ENCODE measurements at places on chromosomes 6 and 20.

DNA sequence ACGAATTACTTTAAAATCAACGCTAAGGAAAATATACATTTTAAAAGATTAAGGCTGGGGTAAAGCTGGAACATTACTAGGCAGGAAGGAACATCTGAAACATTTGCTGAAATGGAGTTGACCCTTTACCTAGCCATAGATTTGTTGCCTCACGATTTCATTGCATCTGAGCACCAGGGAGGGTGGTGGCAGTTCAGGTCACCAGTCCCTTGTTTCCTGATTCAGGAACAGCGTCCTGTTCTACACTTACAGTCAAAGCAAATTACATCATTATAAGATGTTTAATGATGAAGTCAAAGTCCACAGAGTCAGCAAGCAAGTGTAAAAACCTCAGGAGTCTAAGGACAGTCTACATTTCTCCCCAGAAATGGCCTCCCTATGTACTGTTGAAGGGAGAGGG lies 9.0 kb upstream of the MICA start:
- no peak for DNase-seq

- peak; percentile 85 for DNase-seq
These were observed 18.7 kb upstream of the PXDC1 start for GRCh38 chr6:3770023-3770720.

DNA sequence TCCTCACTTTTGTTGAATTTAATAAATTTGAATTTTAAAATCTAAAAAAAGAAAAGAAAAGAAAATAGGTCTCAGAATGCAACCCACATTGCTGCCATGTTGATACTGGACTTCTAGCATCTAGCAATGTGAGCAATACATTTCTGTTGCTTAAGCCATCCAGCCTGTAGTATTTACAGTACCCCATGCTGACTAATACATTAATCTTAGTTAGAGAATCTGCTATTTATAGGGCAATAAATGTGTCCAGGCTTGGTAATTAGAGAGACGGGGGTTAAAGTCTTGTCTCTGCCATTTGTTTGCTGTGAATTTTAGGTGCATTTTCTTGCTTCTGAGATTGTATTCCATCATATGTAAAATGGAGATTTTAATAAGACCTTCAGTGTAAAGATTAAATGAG lies 471.3 kb downstream of the DHX35 start:
- no peak for DNase-seq

DNA sequence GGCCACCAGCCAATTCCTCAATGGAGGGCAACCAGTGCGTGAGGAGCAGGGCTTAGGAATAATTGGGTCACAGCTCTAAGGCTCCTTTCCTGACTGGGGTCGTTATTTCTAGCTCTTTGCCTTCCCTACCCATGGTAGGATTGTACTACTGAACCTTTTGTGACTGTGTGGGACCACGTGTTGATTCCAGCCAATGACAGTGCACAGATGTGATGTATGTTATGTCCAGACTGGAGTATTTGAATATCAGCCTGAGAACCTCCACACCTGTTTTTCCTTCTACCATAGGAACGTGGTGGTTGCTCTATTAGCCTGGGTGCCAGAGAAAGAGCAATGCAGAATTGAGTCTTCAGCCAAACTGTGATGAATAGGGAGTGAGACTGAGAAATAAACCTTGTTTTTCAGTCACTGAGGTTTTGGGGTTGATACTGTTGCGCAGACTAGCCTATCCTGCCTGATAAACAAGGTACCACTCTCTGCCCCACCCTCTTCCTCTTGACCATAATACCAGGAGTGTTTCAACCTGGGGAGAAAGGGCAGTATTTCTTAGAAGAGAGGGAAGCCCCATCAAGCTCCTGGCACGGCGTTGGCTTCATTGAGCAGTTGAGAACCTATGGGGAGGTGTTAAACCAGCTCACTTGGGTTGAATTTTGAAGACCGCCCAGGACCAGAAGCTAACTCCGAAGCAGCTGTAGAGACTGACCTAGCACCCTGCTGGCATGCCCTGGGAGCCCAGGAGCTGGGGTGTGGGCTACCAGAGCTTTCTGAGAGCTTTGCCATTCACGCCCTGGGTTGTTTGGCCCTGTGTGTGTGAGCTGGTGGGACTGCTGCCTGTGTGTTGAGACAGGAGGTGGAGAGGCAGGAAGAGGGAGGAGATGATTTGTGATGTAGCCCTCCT lies 105.5 kb upstream of the BACH2 start:
- DNase-seq = no peak

DNA sequence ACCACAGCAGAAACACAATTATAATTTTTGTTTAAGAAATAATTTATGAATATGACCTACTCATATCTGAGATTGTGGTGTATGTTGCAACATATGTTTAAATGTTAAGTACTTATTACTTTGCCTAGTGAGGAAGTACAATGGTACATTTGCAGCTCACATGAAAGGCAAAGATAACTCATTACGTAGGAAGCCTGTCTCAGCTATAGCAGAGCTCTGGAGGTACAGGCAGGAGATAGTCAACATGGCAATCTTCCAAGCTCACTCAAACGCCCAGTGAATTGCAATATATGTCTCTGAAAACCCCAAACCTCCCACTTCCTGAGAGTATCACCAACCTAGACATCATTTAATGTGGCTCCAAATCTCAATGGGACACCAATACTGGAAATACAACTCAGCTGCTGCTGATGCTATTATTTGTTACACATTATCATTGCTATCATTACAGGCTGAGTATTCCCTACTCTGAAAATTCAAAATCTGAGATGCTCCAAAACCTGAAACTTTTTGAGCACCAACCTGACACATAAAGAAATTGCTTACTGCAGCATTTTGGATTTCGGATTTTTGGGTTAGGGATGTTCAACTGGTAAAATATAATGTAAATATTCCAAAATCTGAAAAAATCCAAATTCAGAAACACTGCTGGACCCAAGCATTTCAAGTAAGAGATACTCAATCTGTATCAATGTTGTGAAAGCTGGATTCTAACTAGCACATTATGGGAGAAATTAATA lies 25.1 kb upstream of the GSTA4 start:
- no peak for DNase-seq

- no peak for DNase-seq
These were observed 7.1 kb upstream of the ZNF318 start for GRCh38 chr6:43376551-43376981.

DNA sequence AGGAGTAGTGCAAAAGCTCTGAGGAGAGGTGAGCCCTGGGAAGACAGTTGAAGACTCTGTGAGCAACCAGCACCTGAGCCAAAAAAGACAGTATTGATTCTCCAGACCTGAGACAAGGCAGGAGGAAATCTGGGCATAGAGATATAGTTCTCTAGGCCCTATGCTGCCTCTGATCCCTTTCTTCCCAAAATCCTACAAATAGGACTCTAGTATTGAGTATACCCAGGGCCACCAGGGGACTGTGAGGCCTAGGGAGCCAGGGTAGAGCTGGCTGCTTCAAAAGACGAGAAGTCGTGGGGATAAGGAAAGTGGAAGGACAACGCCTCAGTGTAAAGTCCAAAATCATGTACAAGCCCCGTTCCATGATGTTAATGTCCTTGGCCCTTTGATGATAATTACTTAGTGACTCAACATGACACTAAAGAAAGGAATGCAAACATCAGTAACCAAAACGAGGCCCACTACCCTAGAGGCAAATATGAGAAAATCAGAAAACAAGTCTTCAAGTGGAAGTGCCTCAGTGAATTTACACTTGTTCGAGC lies 197.3 kb upstream of the PROKR2 start:
- DNase-seq = no peak

DNA sequence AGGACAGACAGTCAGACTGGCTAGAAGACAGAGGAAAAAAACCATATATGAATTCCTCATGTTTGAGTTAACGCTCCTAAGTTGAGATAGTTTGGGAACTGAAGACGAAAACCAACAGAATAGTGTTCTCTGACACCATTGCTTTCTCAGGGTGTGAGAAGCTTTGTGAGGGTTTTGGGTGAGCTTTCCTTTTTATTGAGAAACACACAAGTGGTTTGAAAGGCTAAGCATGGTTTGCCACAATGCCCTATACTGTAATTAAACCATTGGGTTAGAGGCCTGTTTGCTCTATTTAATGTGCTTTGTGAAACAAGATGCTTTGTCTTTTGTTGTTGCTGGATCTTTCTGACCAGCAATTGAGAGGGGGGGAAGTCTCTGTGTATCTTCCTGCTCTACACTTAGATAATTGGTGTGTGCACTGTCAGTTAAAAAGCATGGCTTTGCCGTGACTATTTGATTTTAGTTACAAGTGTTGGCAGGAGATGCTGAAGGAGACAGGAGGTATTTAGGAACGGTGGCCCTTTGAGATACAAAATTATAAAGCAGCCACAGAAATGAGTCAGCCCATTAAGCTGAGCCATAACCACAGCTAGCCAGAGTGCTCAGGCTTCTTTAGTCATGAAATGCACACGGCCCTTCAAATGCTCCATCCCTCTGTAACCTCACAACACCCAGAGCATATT lies 273.0 kb upstream of the PREP start:
- DNase-seq = no peak

DNA sequence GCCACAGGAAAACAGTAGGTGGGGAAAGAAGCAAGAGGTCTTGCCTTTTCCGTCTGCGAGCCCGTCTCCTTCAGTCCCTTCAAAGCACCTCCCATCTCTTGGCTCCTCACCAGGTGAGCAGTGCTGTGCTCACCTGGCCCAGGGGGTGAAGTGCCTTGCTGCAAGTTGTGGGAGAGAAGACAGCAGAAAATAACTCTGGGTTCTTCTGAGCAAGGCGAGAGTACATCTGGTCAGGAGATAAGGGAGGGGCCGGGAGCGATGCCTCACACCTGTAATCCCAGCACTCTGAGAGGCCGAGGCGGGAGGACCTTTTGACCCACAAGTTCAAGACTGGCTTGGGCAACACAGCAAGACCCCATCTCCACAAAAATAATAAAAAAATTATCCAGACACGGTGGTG lies 35.6 kb upstream of the TGM3 start:
- DNase-seq = no peak

DNA sequence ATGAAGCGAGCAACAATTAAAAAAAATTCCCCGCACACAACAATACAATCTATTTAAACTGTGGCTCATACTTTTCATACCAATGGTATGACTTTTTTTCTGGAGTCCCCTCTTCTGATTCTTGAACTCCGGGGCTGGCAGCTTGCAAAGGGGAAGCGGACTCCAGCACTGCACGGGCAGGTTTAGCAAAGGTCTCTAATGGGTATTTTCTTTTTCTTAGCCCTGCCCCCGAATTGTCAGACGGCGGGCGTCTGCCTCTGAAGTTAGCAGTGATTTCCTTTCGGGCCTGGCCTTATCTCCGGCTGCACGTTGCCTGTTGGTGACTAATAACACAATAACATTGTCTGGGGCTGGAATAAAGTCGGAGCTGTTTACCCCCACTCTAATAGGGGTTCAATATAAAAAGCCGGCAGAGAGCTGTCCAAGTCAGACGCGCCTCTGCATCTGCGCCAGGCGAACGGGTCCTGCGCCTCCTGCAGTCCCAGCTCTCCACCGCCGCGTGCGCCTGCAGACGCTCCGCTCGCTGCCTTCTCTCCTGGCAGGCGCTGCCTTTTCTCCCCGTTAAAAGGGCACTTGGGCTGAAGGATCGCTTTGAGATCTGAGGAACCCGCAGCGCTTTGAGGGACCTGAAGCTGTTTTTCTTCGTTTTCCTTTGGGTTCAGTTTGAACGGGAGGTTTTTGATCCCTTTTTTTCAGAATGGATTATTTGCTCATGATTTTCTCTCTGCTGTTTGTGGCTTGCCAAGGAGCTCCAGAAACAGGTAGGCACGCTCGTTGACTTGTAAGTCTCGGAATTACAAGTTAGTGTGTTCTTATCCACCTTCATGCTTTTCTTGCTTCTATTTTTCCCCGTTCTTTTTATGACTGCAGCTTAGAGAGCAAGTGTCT lies at the start of gene EDN1:
TSS of gene EDN1 (plus strand) at position 429 of the 888 bp plus-strand sequence. CDS start at position 698, 269 bp downstream.
- DNase-seq = peak; percentile 36

GRCh38 chr6:13203145-13203544 lies 125.2 kb downstream of the TBC1D7 start:
- DNase-seq = no peak

GRCh38 chr20:9200620-9201019 lies 131.7 kb downstream of the PLCB4 start:
- DNase-seq = no peak

GRCh38 chr6:106555767-106556166 lies 73.5 kb downstream of the RTN4IP1 start:
- no peak for DNase-seq
